Bronchial epithelial cell (primary cell): ENCODE measurements at places on chromosomes 5 and 9. TPM values are rescaled to one million over a fixed set of nuclear protein-coding genes. Genes with fewer than 3 reads are reported as not detected.

- no peak for DNase-seq
These were observed 6.8 kb downstream of the FGF18 start for GRCh38 chr5:171426266-171426665.

The MROH2B gene
- total RNA-seq: not detected in 2 replicates

The NR5A1 gene
- not detected in 2 replicates for total RNA-seq

The PCDHB5 gene
- total RNA-seq: 0.26 TPM in 2 replicates

The C7 gene
- total RNA-seq: under 0.01 TPM in 1 of 2 replicates, not detected in the other

- peak; percentile 27 for DNase-seq
These were observed 222.4 kb downstream of the TSSK1B start for GRCh38 chr5:113212244-113212920.

DNA sequence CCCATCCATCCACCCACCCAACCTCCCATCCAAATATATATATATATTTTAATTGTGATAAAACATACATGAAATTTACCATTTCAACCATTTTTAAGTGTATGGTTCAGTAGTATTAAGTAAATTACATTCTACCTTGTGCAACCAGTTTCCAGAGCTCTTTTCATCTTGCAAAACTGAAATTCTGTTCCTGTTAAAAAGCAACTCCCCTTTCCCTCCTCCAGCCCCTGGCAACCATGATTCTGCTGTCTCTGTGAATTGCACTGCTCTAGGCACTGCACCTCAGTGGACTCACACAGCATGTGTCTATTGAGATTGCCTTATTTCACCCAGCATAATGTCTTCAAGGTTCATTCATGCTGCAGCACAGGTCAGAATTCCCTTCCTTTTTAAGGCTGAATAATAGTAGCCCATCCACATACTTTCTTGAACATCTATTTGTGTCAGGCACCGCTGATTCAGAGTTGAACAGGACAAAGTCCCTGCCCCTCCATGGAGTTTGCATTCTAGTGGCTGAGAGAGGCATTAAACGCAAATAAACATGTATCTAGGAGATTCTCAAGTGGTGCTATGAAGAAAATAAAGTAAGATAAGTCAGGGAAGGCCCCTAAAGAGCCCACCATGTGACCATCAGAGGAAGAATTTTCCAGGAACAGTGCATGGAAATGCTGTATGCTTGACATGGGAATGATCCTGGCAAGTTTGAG is 24.0 kb downstream of the CSF1R start:
- DNase-seq: no peak

The SHISAL2B gene
- not detected in 2 replicates for total RNA-seq

- no peak for DNase-seq
These were observed 45.5 kb downstream of the GALNT10 start for GRCh38 chr5:154236011-154236410.

DNA sequence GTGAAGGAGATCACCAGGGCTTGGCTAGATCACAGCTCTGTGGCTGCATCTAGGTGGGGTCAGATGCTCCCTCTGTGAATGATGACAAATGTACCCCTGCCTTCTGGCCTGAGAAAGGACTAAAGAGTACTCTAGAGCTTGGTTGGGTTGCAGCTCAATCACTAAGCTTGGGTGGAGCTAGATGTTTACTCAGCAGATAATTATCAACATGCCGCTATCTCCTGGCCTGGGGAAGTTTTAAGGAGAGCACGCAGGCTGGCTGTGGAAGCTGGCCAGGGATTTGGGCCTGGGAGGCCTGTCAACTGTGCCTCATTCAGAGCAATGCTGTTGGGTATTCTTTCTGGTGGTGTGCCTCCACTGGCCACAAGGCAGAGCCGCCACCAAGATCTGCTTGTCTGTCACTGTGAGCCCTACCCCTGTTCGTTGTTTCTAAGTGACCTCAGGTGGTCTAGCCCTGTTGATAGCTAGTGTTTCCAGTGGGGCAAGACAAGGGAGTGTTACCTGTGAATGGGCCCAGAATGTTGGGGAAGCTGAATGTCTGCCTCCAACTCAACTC is 181.7 kb downstream of the ADGRV1 start:
- no peak for DNase-seq

DNA sequence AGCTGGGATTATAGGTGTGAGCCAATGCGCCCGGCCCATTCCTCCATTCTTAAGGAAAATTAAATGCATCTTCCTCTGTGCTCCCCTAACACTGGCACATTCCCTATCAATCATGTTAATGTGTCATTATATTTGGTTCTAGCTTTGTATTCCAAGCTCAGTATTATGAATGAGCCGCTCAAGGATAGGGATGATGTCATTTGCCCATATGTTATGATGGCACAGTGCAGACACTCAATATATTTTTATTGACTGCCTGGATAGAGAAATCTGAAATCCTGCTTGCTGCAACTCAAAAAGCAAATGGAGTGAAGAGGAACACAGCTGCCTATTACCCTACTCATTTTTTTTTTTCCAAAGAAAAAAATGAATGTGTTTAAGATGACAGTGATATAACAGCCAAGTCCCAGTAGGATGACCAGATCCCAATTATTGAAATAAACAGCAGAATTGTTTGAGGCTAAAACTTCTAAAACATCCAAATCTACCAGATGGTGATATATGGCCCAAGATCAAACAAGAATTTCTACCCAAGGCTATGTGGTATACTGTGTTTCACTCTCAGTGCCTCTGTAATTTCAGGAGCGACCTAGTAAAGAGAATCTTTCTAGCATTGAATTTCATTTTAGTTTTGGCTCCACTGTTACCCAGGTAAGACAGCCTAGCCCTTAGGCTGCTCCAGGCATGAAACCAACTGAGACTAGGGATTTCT is 16.3 kb downstream of the SUSD1 start:
- DNase-seq: no peak

GRCh38 chr5:112686675-112687074 is 51.0 kb upstream of the APC start:
- no peak for DNase-seq

GRCh38 chr9:131885144-131885609 is 145.3 kb upstream of the RAPGEF1 start:
- no peak for DNase-seq

DNA sequence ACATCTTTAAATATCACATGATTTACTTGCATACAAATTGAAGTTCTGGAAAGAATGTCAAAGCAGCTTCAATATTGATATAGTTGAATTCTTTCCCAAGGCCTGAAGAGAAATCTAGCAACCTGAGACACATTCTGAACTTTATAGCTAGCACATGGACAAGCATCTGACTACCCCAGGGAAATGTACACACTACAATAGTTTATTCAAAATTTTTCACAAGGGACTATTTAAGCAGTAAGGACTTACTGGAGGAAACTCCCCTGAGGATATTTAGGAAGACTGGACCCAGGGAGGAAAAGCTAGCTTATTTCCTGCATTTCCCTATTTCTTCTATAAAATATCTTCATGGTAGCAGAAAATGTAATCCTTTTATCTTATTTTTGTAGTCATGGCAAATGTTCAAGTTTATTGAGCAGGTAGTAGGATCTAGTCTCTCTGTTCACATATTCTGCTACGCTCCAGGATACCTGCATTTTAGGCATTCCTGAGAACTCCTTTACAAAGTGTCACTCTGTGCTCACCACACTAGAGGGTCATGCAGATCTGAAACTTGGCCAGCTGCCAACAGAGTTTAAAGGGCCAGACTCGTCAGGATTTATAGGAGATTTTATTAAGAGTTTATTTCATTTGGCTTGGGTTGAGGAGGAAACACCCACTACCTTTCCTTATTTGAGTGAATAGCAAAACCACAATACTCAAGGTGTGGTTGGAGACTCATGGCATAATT is 348.4 kb upstream of the FTMT start:
- DNase-seq: peak; percentile 4

The ETF1 gene
- total RNA-seq: 173 and 183 TPM in 2 replicates

GRCh38 chr5:25862276-25862675 is 1176.1 kb downstream of the CDH9 start:
- DNase-seq: no peak

The ZNF354C gene
- total RNA-seq: 3.3 and 3.9 TPM in 2 replicates

The RALGDS gene
- total RNA-seq: 18.7 and 21.1 TPM in 2 replicates

The IL3 gene
- not detected in 2 replicates for total RNA-seq

DNA sequence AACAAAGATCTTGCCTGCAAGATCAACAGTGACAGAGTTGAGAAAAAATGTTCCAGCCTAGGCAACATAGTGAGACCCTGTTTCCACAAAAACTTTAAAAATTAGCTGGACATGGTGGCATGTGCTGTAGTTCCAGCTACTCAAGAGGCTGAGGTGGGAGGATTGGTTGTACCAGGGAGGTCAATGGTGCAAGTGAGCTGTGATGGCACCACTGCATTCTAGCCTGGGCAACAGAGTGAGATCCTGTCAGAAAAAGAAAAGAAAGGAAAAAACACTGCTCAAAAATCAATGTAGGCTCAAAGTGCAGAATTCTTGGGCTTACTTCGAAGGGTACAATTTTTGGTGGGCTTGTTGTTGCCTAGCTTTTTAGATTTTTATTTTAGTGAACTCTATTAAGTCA is 145.4 kb downstream of the PLPPR1 start:
- no peak for DNase-seq

GRCh38 chr9:12849486-12850003 is 74.7 kb downstream of the LURAP1L start:
- DNase-seq: no peak

DNA sequence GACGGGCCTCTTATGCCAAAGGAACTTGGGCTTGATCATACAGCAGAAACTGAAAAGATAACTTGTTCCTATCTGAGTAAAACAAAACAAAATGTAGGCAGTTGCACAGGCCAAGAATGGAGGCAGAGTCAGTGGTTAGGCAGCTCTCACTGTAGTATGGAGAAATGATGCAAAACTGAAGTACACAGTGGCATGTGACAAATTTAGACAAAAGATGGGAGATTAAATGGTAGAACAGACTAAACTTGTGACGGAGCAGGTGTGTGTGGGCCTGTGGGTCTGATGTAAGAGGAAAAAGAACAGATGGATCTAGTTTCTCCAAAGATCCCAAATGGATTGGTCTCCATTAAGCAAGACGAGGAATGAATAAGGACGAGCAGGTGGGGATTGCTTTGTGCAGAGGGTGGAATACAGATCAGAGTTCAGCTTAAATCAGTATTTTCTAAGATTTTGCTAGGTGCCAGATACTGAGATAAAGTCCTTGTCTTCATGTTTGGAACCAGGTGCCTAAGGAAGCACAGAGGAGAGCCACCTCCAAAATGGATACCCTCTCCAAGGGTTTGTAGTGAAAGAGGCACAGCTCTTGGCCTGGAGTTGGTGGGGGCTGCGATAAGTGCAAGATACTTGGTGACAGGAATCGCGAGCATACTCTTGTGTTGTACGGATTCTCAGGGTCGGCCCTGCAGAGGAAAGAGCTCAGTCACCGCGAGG is 722 bp upstream of the DCP2 start:
- DNase-seq: no peak

DNA sequence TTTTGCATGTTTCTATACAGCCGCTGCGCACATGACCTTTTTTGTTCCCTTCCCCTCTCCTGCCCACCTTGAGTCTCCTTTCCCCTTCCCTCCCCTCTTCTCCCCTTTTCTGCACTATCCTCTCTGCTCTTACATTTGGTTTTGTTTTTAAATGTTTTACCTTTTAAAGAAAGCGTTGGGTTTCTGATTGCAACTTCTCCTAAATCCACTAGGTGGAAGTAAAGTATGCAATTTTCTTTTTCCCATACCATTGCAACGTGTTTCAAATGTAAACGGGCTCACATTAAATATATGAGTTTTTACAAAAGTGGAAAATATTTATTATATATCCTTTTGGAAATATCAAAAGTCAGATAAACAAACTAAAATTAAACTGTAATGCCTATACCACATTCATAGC is 500.9 kb downstream of the DIRAS2 start:
- DNase-seq: peak; percentile 37

DNA sequence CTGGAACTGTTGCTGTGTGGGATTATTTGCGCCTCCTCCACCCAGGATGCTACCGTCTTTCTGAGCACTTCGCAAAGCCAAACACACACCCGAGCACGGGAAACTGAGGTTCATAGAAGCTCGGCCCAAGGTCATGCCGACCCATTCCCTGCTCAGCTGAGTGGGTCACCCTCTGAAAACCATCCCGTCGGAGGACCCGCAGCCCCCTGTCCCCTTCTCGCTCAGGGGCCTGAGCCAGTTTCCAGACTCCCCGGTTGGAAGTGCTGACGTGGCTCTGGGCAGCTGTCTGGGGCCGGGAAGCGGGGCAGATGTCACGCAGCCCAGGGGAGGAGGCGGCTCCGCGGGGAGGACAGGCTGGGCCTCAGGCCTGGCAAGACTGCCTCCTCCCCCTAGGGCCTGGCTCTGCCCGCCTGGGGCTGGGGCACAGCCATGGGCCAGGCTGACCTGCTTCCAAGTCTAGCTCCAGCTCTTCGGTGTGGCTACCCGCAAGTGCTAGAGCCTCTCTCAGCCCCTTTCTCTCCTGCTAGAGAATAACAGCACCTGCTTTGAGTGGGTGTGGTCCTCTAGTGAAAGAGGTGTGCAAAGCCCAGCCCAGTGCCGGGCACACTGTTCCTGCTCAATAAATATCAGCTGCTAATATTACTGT is 9.9 kb upstream of the CXXC5 start:
- DNase-seq: no peak

The GPR151 gene
- not detected in 2 replicates for total RNA-seq

DNA sequence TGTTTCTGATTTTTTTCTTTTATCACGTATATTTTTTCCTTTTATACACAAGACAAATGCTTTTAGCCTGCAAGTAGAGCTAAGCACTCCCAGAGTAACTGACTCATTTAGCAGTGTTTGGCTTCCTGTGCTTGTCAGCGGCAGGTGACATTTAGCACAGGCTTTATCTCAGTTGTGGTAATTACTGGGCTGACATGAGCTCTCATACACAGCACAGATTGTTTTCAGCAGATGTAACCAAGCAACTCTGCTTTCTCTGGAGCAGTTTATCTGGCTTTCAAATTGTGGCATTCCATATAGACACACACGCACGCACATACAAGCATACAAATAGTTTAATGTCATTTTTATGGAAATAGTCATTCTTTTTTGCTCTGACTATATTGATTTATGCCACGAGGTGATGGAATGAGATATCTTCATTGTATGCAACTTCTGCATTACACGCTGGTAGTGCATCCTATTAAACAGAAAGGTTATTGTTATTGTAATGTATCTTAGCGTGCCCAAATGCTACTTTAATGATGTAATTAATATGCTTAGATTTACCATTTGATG is 379.0 kb upstream of the GRAMD2B start:
- peak; percentile 4 for DNase-seq

DNA sequence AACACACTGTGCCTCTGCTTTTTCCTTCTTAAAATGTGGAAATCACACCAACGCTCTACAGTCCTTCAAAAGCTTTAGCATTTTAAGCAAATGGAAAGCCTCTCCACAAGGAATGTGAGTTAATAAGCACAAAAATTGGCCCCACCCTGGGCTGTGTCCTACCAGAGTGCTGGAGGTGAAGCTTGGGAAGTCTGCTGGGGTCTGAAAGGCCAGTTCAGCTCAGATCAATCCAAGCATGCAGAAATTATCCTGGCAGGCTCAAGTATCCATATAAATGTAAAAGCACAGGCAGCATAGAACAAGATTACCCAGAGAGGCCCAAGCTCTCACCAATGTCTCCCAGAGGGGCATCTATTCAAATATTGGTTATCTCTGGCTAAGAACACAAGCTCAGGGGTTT is 98.5 kb downstream of the ESM1 start:
- DNase-seq: no peak

DNA sequence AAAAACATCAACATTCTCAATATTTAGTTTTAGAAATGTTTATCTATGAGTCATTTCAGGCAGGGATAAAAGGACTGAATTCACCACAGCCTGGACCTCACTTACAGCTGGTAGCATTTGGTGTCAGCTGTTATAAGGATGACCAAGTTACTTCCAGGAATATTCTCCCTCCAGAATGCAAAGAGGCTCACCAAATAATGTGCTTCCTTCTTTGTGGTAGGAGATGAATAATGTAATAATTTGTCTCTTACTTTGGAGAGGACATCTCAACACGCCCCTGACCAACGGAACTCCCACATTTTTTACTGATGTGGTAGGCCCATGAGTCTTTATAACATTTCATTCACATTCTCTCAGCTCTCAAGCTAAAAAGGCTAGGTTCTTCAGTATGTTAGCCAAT is 825.9 kb upstream of the GRAMD2B start:
- peak; percentile 21 for DNase-seq
